ENCODE measurements at places on chromosomes 5 and 9.
A peak's percentile ranks its signal among the peaks of the same experiment; 100 is the strongest.

- no peak for DNase-seq
Measured at GRCh38 chr5:169426784-169427183, 125.8 kb upstream of the SLIT3 start.

- no peak for DNase-seq
Measured at GRCh38 chr9:132063281-132063680, 16.4 kb downstream of the MED27 start.

GRCh38 chr9:109442716-109443115 lies 55.4 kb downstream of the PTPN3 start:
- no peak for DNase-seq

GRCh38 chr9:129436751-129437625 lies 183.9 kb downstream of the C9orf50 start:
- peak; percentile 42 for DNase-seq

DNA sequence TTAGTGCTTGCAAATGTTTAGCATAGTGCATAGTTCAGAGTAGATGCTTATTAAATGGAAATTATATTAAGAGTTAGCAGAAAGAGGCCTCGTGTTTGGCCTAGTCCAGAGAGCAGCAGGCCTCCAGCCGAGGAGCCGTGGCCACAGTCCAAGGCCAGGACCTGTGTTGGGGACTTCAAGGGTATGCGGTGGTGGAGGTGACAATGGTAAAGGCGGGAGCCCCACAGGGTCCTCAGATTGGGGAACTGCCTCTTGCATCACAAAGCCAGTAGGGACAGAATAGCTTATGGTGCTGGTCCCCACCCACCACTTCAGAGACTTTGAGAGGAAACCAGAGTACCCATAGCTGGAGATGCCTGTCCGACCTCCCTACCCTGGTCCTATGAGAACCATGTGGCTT lies 554.6 kb upstream of the RIOK2 start:
- DNase-seq: no peak

DNA sequence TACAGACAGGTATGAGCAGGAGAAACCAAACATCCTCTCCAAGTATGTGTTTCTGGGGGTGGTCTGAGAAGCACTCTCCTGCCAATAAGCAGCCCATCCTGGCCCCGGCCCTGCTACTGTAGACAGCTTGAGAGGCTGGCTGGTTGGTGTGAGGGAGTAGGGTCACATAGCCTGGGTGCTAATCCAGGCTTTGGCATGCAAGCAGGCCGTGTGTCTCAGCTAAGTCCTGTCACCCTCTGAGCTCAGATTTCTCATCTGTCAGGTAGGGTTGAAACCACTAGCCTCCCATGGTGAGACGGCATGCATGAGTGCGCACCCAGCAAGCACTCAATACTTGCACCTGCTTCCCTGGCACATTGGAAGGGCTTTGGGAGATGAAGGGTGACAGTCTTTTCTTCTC lies 49.8 kb upstream of the PHYKPL start:
- DNase-seq: no peak

DNA sequence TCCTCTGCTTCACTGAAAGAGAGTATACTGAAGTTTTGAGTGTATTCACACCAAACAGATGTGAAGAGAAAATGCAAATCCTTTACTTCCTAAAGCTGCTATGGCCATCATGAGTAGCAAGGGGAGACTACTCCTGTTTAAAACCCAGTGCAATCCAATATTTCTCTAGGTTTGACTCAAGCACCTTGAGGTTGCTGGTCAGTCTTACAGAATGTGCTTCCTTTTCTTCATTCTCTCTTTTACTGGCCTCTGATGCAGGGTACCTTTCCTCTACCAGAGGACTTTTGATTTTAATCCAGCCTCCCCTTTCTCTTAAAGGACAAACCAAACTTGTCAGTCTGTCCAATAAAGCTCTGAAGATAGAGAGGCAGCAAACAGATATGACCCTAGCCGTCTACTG lies 98.1 kb upstream of the TLE4 start:
- DNase-seq: no peak

- DNase-seq: no peak
Measured at GRCh38 chr5:82142928-82143577, 135.1 kb downstream of the RPS23 start.

GRCh38 chr9:89622933-89623861 lies 18.4 kb downstream of the GADD45G start:
- no peak for DNase-seq

GRCh38 chr5:88396000-88396535 lies 127.4 kb upstream of the TMEM161B start:
- no peak for DNase-seq

DNA sequence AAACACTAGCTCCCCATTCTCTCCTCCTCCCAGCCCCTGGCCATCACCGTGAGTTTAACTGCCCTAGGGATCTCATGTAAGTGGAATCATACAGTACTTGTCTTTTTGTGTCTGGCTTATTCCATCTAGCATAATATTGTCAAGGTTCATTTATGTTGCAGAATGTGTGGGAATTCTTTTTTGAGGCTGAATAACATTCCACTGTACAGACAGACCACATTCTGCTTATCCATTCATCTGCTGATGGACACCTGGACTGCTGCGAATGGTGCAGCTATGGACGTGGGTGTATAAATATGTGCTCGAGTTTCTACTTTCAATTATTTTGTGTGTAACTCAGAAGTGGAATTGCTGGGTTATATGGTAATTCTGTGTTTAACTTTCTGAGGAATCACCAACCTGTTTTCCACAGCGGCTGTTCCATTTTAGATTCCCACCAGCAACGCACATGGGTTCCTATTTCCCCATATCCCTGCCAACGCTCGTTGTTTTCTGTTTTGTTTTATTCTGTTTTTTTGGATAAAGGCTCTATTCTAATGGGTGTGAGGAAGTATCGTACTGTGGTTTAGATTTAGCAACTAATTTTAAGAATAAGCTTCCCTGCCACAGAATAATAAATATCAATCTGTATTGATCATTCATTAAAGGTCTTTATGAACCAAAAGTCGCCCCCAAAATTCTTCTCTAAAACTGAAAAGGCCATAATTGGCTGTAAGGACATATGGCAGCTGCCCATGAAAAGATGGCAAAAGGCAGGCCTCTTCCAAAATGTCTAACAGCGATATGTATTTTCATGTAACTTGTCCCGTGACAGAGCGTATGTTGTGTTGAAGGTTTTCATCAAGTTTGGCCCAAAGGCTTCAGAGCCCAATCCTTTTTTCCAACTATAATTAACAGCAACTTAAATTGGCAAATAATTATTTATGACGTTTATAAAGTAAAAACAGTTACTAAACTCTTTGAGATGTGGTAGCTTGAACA lies 70.3 kb downstream of the DAP start:
- DNase-seq: no peak

DNA sequence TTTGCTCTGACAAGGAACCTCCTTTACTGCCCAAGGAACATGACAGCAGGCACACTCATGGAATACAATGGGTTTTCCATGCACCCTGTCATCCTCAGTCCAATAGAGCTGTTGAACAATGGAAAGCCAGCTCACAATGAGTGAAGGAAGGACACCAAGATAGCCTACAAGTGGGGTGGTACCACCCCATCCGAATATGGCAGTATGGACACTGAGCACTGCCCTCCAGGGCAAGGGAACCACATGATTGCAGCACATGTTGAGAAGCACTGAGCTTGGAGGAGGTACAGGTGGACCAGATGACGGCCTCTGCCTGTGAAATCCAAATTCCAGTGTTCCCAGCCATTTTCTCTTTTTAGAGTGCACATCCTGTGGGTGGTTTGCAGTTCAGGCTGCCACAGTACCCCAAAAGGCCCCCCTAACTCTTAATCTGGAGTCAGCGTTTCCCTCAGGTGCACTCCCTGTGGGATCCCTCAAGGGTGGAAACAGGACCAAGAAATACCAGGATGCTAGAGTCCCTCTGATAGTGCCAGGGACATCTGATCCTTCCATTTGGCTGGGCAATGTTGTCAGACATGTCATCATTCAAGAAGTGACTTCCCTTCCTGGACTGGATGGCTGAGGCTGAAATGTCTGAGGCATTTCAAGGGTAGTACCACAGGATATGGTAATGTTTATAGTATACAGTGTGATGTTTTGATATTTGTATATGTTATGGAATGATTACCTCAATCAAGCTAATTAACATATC lies 48.9 kb downstream of the SMC2 start:
- DNase-seq: no peak

DNA sequence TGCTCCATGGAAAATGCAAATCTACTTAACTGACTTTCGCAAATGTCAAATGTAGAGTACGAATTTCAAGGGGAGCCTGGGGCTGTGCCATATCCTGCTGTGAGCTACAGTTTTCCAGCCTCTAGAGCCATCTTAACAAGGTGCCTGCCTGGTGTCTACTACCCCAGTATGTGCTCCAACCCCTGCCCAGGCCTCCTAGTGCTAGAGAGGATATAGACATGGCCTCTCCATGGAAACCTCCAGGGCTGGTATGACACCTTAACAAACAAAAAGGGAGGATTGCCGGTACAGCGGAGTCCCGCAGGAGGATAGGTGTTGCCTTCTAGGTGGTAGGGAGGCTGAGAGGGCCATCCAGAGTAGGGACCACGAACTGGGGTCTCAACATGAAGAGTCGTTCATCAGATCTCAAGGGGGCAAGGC lies 13.6 kb upstream of the IL3 start:
- no peak for DNase-seq

GRCh38 chr9:3676766-3677165 lies 151.0 kb upstream of the RFX3 start:
- no peak for DNase-seq

- no peak for DNase-seq
Measured at GRCh38 chr9:89122949-89123348, 55.7 kb downstream of the SHC3 start.

- peak; percentile 48 for DNase-seq
Measured at GRCh38 chr5:149667084-149667828, 62.9 kb upstream of the PPARGC1B start.

DNA sequence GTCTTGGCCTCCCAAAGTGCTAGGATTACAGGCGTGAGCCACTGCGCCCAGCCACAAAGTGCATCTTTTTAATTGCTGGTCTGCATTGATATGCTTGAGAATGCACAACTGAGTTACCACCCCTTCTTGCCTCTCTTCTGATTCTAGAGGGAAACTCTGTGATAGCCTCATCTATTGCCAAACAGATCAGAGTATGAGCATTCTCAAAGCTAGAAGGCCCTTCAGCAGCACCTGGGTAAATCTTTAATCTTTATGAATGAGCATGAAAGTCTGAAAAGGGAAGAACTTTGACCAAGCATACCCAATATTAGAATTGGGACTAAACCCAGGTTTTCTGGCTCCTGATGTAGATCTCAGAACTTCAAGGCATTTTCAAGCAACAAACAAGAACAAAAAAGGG lies 298.3 kb upstream of the TNC start:
- no peak for DNase-seq

- no peak for DNase-seq
Measured at GRCh38 chr9:106930477-106930876, 67.5 kb downstream of the ZNF462 start.

DNA sequence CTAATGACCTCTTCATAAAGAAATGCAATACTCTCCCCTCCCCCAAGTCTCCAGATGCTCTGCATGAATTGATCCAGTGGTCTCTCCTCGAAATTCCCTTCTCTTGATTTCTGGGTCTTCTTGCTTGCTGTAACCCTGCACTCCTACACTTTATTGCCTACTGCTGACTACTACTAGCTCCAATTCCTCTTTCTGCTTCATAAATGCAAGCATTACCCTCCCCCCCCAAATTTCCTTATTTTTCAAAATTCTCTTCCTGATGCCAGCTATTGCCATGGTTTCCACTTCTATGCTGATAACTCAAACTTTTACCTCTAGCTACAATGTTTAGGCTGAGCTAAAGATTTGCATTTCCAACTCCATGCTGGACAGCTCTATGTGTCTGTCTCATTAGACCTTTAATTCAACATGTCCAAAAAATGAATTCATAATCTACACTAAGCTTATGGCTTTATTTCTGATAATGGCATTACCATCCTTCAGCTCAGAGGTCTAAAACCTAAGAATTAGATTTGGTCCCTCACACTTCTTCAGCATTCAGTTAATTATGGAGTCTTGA lies 1.4 kb downstream of the ZBTB26 start:
- peak; percentile 66 for DNase-seq

DNA sequence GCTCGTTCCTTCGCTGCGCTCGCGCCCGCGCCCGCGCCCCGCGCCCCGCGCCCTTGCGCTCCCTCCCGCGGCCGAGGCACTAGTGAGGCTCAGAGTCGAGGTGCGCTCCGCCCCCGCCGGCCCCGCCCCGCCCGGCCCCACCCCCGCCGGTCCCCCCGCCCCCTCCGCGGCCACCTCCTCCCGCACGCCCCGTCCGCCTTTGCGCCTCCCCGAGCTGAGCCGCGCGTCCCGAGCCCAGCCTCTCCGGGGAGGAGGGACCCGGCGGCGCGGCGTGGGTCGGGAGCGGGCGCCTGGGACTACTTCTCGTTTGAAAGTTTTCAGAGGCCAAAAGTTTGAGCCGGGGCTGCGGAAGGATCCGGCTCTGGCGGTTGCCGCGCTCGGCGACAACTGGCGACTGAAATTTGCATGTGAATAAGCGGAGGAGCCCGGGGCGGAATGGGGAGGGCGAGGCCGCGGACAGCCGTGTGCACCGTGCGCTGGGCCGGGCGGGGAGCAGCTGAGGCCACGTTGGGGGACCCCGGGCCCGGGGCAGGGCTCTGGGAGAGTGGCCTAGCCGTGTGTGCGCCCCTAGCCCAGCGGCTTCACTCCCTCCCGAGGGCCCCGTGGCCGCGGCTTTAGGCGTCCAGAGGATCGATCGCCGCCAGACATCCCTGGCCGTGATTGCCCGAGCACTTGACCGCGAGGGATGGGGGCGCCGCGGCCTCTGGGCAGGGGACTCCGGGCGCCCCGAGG lies at the start of gene NOTCH1:
NOTCH1 (minus strand) TSS at position 84 of the 732 bp plus-strand sequence. CDS start 262 bp downstream, outside the sequence.
- peak; percentile 98 for DNase-seq

- no peak for DNase-seq
Measured at GRCh38 chr5:126753227-126753626, 23.7 kb upstream of the LMNB1 start.

DNA sequence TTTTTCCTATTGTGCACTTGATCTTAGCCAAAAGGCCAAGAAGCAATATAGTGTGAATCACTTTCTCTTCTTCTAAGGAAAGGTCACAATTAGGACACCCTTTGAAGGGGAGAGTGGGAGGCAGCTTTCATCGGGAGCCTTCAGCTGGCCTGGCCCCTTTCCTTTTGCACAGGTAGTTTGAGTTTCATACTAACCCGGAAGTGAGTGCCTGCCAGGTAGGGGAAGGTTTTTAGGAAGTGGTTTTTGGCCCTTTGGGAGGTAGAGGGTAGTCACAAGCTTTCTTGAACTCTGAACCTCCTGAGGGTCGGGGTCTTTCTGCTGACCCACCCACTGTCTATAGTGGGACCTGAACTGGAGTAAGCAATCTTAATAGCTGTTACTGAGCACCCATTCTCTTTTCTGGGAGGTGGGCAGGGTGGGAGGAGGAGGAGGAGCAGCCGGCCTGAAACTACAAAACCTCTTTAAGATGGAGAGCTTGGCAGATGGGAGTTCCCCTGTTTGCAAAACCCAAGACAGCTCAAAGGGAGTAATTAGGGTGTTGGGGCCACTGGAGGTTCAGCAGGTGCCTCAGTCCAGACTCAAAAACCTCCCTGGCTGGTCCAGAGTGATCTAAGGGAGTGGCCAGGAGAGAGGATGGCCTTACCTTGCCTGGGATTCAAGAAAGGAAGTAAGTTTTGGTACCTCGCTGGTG lies 6.0 kb downstream of the LARP1 start:
- peak; percentile 43 for DNase-seq
